Epithelial cell of esophagus (primary cell): ENCODE measurements at places on chromosomes 1 and 21.

- DNase-seq, result no peak
Observed at GRCh38 chr1:73104749-73105148, 822.4 kb upstream of the NEGR1 start.

GRCh38 chr1:100380635-100381034, 28.3 kb downstream of the CDC14A start:
- no peak for DNase-seq

- no peak for DNase-seq
Observed at GRCh38 chr1:160623227-160623633, 23.6 kb downstream of the SLAMF1 start.

GRCh38 chr1:109392037-109392787, 5.5 kb downstream of the SORT1 start:
- DNase-seq, result peak; percentile 39

- DNase-seq, result no peak
Observed at GRCh38 chr1:2786329-2787162, 14.9 kb downstream of the TTC34 start.
